ENCODE measurements at places on chromosomes 7 and 10.

- no peak for DNase-seq
These were observed 1.5 kb upstream of the LOXL4 start for GRCh38 chr10:98269435-98269912.

DNA sequence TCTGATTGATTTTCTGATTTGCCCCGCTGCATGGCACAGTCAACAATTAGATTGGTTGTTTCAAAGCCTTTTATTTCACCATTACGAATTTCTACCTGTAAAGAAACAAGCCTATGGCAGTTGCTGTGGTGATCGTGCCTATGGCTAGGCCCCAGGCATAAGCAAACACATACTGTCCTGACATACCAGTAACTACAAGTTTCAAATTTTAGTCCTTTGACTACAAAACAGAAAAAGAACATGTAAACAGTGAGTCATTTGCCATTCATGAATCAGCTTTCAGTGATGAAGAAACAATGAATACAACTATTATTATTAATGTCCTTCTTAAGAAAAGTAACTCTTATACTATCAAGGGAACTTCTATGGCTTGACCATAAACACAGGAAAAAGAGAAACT lies 168.0 kb upstream of the LRRN3 start:
- no peak for DNase-seq

DNA sequence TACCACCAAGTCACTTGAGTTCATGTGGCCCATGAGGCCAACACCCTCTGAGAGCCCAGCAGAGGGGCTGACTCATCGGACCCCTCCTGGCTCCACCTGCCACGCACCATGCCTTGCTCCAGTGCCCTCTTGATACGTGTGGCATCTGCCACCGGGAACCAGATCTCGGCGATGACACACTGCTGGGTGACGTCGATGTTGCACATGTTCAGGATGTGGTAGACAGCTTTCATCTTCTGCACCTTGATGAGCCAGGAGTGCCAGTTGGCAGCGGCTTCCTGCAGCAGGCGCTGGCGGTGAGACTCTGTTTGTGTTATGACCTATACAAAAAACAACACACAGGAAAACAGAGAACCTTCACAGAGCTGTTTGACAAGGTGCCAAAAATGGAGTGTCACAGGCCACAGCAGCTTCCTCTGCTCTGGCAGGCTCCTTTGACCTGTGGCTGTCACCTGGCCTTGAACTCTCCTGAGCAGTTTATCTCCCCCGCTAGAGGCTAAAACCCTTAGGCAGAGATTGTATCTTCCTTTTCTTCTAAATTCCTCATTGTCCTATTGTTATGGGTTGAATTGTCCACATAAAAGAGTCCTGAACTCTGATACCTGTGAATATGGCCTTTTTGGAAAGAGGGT lies 45.2 kb upstream of the TMEM213 start:
- DNase-seq = no peak

DNA sequence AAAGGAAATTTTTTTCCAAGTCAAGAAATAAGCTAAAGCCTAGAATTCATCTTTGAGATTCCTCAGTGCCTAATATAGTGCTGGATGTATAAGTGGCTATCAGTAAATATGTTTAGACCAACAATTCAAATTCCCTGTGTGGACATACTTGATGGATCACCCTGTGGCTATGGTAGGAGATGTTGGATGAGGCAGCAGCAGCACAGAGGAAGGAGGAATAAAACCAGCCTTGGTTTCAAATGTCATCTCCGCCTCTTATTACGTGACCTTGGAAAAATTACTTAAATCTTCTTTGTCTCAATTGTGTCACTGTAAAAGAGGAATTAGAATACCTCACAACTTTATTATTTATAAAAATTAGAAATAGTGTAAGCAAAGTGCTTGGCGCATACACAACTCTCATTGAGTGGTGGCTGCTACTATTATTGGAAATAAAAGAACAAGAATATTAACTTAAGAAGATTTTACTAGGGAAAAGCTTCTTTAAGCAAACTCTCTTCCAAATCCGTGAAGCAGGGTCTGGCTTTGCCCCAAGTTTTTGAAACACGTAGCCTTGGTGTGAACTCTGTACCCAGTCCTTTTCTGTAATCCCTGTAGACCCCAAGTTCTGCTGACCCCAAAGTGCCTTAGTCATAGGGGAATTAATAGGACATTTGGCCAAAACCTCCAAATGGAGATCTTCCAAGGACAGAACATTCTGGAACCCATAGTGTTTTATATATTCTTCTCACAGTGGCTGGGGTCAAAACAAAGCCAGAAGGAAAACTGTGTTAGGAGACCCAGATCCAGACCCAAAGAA lies 283.8 kb downstream of the PTEN start:
- no peak for DNase-seq

- DNase-seq = no peak
These were observed 126.5 kb upstream of the MTPN start for GRCh38 chr7:136103545-136104268.

DNA sequence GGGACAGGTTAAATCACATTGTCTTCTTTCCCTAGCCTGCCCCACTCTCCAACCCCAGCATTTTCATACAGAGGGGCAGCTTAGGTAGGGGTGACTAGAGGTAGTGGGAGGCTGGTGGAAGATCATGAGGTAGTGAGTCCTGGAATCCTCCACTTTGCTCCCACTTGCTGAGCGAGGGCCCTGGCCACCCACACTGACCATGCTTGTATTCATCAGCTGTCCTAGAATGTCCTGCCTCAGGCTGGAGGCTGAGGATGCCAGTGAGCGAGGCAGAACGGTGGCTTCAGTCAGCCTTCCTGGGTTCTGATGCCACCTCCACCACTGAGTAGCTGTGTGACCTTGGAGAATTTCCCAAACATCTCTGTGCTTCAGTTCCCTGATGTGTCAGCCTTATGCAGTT lies 34.6 kb upstream of the PFKFB3 start:
- no peak for DNase-seq

GRCh38 chr7:129757991-129758390 lies 146.5 kb downstream of the NRF1 start:
- no peak for DNase-seq

DNA sequence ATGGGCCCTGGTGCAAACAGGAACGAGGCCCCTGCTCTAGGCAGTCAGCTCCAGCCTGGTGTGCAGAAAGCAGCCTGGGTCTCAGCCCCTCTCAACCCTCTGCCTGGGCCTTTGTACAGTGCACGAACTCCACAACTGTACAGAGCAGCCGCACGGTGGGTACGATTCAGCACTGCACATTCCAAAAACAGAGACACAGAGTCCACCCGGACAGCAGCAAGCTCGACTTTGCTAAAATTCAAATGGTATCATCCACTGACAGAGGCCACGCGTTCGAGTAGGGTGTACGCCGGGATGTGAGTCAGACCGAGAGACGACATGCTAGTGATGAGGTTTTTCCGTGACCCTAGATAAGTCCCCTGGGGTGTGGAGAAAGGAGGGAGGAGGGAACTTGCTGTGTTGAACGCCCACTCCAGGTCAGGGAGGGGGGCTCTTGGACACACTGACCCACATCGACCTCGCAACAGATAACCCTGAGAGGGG lies 65.6 kb upstream of the PDGFA start:
- DNase-seq = no peak

DNA sequence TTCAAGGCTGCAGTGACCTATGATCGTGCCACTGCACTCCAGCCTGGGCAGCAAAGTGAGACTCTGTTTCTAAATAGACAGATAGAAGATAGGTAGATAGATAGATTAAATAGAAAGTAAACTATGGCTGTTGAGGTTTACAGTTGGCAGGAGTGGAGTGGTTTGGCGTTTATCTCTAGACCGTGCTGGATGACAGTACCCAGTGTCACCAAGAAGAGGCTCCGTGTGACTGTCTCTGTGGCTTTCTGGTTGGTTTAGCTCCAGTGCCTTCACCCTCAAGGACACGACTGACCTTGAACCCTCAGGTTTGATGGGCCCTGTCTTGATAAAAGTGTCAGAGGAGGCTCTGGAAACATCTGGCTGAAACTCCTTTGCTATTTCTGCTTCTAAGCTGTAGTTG lies 31.7 kb downstream of the CHST12 start:
- DNase-seq = no peak

GRCh38 chr10:86644794-86645445 lies 9.4 kb upstream of the OPN4 start:
- no peak for DNase-seq

GRCh38 chr7:95550546-95550945 lies 45.8 kb downstream of the PDK4 start:
- DNase-seq = no peak

GRCh38 chr10:74145133-74145532 lies 5.5 kb downstream of the AP3M1 start:
- no peak for DNase-seq

DNA sequence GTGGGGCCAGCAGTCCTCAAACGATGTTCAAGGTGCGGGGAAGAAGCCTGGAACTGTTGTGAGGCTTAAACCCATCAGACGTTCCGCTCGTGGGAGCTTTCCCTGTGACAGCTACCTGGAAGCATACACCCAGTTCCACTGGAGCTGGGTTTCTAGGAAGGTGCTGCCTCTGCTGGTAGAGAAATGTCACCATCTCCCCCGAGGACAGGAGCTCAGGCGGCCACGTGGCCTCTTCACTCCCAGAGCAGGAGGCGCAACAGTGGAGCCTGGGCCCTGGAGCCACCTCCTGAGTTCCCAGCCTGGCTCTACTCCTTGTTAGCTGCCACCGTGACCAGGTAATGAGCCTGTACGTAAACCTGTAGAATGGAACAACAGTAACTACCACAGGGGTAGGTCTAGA lies 156.1 kb downstream of the ADARB2 start:
- no peak for DNase-seq

- DNase-seq = no peak
These were observed 16.2 kb upstream of the BRAF start for GRCh38 chr7:140940898-140941297.

GRCh38 chr7:79736418-79736817 lies 283.0 kb upstream of the MAGI2 start:
- no peak for DNase-seq

DNA sequence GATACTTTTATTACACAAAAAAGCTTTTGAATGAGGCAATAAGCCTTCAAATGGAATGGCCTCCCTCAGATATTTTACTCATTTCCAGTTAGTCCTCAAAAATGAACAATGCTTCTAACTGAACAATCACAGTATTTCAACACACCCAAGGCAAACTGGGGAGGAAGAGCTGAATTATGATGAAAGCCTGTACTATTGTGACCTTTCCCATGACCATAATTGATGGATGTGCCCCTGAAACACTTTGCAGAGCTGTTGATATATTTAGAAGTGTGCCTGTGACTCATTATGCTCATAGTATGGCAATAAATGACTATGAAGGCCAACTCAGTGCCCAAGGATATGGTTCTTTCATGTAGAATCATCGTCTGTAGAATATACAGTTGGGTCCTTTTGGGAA lies 248.1 kb downstream of the AHR start:
- no peak for DNase-seq

- no peak for DNase-seq
These were observed 5.9 kb upstream of the PRSS58 start for GRCh38 chr7:142263598-142264380.
